ENCODE measurements at places on chromosomes 1 and 21.

GRCh38 chr1:121414905-121415304, 230.1 kb downstream of the SRGAP2C start:
- no peak for DNase-seq

DNA sequence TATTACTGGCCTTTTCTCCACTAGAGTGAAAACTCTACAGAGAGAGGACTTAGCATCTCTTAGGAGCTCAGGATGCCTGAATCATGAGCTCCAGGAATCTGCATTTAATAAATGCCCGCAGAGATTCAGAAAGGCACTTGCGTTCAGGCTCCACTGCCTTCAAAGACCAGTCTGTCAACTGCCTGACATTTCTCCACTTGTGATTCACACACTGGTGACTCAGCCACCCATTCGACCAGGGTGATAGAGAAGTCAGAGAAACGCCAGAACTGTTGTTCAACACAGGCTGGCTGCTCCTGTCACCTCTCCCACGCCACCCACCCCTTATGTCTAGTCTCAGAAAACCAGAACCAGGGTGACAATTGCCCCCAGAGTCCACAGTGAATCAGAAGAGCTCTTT, 26.9 kb upstream of the LBR start:
- DNase-seq, result no peak

- DNase-seq, result no peak
These were observed 680.3 kb downstream of the LRRIQ3 start for GRCh38 chr1:73517603-73518191.

DNA sequence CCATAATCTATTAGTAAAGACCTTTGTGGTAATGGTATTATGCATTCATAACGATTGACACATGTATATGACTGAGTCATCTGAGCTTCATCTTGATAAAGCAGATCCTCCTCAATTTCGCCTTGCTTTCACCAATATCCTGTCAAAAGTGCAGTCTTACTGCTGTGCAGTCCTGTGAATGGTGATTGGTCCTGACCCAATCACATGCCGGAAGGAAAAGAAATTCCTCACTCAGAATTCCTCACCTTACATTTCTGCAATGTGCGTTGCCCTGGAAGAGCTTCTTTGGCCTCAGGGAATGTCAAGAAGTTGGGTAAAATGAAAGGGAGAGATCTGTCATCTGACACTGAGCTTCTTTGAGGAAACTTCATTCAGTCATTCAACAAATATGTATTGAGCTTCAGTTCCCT, 121.0 kb upstream of the TSPAN2 start:
- no peak for DNase-seq

- DNase-seq, result no peak
These were observed 11.4 kb upstream of the RPTN start for GRCh38 chr1:152170287-152170905.

GRCh38 chr21:31910074-31910470, 37.3 kb downstream of the HUNK start:
- no peak for DNase-seq

DNA sequence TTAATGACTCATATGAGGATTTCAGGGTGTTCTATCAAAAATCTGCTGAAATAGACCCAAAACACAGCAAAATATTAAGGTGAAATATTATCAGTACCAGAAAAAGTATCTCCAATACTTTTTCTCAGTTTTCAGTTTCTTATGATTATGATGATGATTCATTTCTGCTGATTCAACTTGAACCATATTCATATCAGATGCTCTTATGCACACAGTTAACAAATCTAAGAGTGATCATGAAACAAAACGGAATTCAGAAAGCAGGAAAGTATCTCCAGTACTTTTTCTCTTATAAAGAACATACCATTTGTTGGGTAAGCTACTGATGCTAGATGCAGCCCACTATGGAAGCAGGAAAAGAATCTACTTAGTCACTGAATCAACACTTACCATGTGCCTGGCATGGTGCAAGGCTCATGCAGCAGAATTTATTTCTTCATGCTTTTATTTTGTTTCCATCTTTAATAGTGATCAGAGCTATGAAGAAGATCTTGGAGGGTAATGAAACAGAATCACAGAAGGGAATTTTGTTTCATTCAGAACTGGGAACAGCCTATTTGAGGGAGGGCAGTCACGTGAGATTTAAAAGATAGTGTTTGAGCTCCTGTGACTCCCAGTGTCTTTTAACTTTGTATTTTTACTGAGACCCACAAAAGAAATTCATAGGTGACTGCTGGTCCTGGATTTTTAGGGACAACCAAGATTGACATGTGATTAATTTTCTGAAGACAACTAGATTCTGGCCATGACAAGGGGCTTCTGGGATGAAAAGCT, 480.6 kb downstream of the SETD4 start:
- no peak for DNase-seq
